ENCODE measurements at places on chromosomes 16 and 17.

GRCh38 chr17:79822583-79823124, 16.6 kb downstream of the CBX4 start:
- no peak for DNase-seq

- no peak for DNase-seq
Observed at GRCh38 chr16:90004577-90004976, 14.7 kb downstream of the DBNDD1 start.

DNA sequence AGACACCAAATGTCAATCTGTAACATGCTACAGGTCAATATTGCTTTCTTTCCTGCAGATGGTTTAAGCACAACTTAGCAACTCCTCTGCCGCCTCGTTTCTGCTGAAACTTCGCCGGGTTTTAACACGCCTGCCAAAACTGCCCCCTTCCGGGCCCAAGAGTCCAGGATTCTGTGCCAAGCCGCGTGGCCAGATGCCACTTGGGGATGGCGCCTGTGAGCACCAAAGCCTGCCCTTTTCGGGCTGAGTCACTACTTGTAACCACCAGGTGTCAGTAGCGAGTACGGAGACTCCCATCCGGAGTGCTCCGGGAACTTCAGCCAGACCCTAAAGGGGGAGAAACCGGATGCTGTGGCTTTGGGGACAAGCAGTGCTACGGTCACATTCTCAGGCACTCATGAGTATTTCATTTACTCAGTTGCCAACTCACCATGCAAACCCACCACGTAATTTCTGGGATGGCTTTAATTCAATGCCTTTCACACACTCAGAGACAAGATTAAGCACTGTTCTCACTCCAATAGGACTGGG, 7.8 kb downstream of the PMP22 start:
- peak; percentile 41 for DNase-seq

DNA sequence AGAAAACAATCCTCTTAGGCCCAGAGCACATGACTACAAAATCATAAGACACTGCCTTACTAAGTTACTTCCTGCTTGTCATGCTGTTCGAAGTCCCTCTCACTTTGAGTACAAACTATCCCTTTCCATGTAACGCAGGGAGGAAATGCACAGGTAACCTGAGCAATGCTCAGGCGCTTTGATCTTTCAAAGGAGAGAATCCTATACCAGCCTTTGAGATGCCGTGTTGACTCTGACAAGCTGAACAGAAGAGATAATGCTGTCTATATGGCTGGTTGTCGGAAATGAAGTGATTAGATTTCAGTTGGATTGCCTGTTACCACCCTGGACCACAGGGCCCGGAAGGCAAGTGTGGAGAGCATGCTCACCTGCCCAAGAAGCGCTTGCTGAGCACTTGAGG, 75.9 kb downstream of the CDH11 start:
- DNase-seq, result no peak

GRCh38 chr17:70464995-70465394, 295.7 kb downstream of the KCNJ2 start:
- no peak for DNase-seq

DNA sequence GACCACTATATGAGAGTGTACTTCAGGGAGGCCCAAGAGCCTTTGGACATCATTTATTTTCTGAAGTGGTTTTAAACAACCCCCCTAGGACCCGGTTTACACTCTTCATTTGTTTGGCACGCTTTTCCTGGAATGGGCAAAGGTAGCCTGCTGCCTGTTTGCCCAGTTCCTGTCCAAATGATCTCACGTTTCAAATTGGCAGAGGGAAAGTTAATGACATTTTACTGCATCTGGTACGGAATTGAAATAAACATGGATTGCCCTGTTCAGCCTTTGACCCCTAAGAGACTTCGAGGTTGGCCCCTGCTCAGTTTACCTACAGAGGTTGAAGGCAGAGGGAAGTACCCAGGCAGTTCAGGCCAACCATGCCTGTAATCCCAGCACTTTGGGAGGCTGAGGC, 5.8 kb upstream of the RPRML start:
- peak; percentile 52 for DNase-seq

GRCh38 chr16:8998108-8998507, 34.4 kb upstream of the USP7 start:
- DNase-seq, result no peak

GRCh38 chr17:57696050-57696449, 49.0 kb downstream of the CCDC182 start:
- DNase-seq, result peak; percentile 55
